Stimulated activated CD4-positive, alpha-beta T cell treated with anti-CD3 and anti-CD28 coated beads, Interleukin-15, amount 100 ng/mL, for 24 hours (primary cell): ENCODE measurements at places on chromosomes 7 and 10.

GRCh38 chr7:36659172-36659516, 65.2 kb downstream of the AOAH start:
- no peak for DNase-seq

GRCh38 chr7:24199978-24200377, 84.0 kb upstream of the NPY start:
- DNase-seq: no peak

DNA sequence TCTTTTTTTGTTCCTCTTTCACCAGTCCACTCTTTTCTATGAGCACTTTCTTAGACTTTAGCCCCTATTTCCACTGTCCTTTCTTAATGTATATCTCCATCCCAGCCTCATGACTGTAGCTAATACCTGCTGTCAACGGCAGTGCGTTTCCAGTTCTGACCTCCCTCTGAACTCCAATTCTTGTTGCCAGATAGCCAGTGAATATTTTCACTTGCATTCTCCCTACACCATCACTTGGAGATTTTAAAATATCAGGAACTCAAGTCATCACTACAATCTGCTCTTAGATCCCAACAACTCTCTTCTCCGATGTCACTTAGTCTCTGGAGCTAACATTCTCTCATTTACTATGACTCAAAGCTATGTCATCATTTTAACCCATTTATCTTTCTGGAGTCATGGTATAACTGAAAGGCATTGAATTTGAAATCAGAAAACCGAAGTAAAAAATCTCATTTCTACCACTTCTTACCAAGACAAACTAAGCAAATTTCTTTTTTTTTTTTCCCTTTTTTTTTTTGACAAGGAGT, 5.1 kb upstream of the SLC16A12 start:
- DNase-seq: no peak

GRCh38 chr10:34075254-34075926, 739.7 kb downstream of the PARD3 start:
- no peak for DNase-seq

GRCh38 chr10:61337741-61338140, 115.4 kb downstream of the TMEM26 start:
- no peak for DNase-seq

DNA sequence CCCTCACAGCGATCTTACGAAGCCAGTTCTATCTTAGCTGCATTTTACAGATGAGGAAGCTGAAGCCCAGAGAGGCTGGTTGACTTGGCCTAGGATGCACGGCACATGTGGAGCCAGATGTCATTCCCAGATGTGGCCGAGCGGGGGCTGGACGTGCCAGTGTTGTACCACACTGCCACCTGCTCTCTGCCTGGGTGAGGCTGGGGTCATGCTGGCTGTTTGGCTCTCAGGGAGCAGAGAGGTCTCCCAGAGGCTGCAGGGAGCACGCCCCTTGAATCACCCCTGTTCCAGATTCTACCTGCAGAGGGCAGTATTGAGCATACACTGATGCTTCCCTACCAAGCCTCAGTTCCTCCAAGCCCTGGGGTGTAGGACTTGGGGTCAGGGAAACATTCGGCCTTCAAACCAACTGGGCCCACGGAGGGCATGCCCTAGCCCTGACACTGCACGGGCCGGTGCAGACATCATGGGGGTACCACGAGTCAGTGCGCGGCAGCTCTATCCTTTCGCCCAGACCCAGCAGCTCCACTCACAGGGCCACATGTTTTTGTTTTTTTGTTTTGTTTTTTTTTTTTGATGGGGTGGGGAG, 3.8 kb upstream of the GTF2IRD1 start:
- DNase-seq: peak; percentile 80
